ENCODE measurements at places on chromosomes 7 and 10.

DNA sequence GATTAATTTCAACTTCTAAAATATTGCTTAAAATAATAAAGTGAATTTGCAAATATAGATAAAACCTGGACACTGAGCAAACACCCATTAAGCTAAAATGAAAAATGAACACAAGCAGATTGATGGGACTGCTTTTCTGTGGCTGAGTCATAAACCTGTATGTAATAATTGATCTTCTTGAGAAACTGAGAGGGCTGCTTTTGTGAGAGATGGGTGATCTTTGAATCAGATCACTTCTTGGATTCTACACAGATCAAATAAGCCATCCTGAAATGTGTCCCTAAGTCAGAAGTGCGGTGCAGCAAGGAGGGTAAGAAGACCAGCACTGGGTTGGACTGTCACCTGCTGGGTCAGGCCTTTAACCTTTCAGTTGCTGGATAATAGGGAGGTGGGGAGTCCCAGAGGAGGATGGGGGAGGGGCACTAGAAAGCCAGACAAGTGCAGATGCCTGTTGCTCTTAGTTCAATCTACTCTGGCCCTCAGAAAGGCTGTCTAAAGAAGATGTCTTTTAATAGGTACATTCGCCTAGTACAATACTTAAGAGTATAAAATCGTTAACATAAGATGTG, 178.2 kb upstream of the NAMPT start:
- no peak for DNase-seq

DNA sequence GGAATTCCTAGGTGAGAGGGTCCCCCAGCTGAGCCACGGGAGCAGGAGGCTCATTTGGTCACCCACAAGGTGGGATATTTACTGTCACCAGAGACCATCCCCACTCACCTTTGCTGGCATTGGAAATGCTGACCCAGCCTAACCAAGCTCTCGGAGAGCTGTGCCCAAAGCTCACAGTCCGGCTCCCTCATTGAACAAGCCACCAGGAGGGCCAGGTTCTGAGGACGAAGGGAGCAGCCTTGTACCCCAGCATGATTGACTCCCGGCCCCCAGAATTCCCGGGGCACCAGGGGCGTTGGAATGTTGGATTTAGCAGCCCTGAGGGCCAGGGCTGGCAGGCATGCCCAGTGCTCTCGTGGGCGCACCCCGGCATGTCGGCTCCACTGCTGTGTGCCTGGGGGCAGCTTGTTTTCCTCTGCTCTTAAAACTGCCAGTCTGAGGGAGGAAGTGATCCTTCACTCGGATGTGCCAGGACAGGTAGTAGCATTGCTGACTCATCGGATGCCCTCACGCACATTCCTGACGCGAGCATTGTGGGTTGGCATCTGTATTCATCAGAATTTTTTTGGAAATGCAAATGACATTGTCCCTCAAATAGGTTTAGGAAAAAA, 23.3 kb downstream of the CLIP2 start:
- DNase-seq, result no peak

DNA sequence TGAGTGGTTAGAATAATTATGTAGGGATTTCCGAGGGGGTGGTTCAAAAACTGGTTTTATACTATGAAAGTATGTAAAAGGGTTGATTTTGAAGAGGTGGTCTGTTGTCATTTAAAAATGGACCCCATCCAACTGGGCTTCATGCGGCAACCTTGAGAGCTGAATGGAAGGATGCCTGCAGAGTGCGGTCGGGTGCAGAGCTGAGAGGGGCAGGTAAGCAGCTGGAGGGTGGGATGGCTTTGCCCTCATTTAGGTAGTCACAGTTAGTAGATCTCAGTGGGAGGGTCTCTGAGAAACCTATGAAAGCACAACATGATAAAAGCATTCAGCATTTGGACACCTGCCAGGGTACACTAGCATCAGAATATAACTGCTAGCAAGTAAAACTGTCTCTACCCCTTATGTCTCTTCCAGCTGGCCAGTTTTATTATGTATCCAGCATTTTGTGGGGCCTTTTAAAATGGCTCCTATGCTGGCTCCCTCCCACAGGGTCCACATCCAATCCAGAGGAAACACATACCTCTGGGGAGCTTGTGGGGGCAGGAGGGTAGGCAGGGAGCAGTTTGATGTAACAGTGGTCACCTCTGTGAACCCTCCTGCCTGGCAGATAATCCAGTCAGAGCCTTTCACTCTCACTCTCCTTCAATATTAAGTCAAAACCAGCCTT, 75.9 kb upstream of the MAGI2 start:
- no peak for DNase-seq

DNA sequence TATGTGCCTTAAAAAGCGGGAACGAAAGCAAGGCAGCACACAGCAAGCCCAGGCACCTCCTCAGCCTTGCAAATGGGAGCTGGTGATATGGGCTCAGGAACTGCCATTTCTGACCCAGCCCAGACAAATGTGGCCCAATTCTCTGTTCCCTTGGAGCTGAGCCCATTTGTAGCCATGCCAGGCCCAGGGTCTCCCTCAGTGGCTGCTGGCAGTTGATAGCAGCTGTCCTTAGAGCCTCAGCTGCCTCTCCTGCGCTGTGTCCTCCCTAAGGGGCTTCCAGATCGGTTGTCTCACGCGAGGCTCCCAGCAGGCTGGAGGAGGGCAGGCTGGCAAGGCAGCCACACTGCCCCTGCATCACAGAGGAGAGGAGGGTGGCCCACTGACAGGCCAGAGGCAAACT, 275.8 kb downstream of the KCNMA1 start:
- DNase-seq, result no peak

DNA sequence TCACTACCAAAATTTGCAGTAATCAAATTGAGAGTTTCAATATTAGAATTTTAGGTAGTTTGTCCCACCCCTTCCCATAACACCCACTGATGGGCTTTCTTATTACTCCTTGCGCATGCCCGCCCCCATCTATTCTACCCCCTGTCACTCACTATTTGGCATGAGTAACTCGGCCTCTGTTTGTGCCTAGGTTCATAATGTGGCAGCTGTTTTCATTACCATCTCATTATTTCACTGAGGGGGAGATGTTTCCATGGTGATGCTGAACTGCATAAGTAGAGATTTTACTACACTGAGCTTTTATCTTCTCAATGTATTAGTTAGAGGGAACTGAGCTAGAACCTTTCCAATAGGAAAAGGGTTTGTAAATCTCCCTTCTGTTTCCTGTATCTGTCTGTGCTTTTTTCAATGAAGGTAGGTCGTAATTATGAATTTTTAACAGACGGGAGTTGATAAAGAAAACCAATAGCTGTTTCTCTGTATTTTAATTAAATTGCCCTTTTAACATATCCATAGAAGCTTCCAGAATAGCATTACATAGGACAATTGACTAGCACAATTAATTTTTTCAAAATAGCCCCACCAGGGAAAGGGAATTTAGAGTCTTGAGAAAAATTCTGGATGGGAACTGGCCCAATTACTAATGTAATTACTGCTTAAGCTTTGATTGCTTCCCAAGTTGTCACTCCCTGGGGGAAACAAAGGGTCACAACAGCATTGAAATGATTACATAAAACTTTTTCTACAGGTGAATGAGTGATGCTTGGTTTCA, 33.4 kb downstream of the PRPS1L1 start:
- DNase-seq, result no peak

- DNase-seq, result no peak
These were observed 44.3 kb downstream of the INSYN2A start for GRCh38 chr10:127151981-127152699.

DNA sequence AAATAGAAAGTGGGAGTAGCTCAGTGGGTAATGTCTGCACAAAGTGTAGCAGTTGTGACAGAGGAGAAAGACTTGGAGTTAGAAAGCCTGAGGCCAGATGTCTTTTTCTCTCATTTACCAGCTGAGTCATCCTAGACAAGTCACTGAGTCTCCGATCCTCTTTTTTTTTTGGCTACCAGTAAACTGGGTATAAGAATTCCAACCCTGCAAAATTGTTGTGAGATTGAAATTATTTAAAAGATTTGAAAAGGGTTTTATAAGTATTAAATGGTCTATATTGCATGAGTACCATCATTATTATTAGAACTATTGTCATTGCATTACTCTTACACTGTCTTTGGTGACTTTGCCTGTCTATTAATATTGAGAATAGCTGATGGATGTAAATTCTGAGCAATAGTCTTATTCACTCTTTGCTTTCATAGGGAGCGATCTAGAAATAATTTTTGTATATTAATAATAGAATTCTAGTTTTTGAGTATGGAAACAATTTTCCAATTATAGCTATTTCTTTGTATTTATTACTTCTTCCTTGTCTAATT, 74.0 kb downstream of the ARID5B start:
- DNase-seq, result no peak

DNA sequence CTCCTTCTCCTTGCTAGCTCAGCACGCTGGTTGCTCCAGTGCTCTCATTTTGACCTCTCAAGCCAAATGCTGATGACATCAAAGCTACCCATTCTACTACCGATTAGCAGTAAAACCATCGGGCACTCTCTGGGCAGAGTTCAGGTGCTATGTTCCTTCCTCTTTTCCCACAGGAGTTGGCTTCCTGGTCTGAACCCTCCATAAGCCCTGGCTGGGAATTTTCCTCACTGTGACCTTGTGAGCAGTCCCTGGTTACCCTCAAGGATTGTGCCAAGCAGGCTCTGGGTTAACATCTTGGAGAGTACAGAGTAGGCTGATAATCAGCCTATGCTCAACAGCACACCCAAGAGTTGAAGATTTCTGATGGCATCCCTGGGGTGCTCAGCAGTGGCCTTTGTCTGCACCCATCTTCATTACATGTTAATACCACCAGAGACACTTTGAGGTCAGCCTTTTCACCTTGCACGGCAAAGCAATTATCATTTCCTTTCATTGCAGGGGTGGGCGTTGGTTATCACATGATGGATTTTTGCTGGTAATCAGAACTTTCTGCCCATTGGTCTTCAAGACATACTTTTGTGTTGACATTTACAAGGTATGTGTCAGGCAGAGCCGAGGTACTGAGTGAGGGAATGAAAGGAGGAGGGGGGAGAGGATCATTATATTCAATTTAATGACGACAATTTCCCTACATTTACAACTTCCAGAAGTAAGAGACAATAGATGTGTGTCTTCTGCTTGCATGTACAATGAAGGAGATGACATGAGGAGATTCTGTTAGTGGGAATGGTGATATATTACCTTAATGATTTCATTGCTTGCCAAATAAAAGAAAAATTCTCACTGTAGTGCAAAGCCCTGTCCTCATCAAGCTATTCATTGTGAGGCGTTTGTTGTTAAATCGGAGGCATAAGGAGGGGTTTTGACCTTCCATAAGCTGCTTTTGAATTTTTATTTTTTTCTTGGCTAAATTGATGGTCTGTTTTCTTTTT, 452.0 kb downstream of the LRMDA start:
- no peak for DNase-seq

GRCh38 chr10:111698711-111699110, 484.9 kb downstream of the GPAM start:
- DNase-seq, result no peak

DNA sequence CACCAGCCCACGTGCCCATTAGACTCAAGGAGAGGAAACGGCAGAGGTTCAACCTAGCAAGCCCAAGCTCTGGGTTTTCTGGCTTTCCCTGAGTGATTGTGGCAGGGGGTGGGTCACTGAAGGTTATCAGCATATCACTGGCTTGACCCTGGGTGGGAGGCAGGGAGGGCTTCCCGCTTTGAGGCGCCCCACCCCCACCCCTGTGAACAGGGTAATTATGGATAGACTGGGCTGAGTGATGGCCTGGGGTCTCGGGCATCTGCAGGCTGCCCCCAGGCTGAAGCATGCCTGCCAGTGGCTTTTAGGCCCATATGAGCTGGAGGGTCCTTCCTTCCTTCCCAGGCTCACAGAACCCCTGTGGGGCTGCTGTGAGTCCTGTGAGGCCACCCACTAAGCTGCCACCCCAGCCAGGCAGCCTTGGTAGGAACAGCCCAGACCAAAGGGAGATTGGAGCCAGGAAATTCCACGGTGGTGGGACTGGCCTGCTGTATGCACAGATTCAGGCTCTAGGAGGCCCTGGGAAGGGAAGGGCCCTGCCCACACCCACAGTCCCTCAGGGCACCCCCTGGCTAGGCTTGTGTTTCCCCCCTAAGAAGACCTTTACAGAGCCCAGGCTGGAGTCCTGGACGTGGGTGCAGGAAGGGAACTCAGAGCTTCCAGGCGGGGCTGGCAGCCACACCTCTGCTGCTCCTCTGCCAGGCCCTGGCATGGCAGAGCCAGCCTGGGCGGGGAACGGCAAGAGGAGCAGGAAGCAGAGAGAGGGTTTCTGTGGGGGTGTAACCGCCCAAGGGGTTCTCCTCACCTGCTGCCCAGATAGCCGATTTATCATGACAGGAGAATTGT, 33.1 kb downstream of the GPRIN2 start:
- DNase-seq, result peak; percentile 1

DNA sequence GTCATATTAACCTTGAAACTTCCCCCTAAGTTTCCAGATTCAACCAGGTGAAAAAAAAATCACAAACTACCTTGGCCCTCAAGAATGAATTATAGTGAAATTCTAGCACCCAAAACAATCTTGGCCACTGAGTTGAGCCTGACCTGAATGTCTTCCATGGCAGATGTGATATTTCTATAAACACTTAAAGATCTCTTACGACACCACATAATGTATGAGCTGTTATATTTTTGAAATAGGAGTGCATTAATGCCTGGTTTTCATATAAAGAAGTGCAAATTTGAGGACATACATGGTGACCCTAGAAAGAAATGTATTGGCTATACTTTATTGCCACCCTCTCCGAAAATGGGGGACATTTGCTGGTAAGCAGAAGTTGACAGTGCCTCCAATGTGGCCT, 584.1 kb upstream of the KCND2 start:
- DNase-seq, result no peak

GRCh38 chr10:33335551-33335800, 1.0 kb upstream of the NRP1 start:
- DNase-seq, result no peak

- DNase-seq, result no peak
These were observed 32.2 kb downstream of the NAMPT start for GRCh38 chr7:106252568-106252967.
